Airway epithelial cell (primary cell): ENCODE measurements at places on chromosomes 12 and 14. TPM values are rescaled to one million over a fixed set of nuclear protein-coding genes. Genes with fewer than 3 reads are reported as not detected.

The CD27 gene
- total RNA-seq = not detected in 2 replicates

The KRT71 gene
- not detected in 2 replicates for total RNA-seq

The TPH2 gene
- total RNA-seq = not detected in 2 replicates

The CAPZA3 gene
- not detected in 2 replicates for total RNA-seq

The MARCHF9 gene
- 7.9 and 12.8 TPM in 2 replicates for total RNA-seq

The OR6C2 gene
- total RNA-seq = not detected in 2 replicates

The RTN1 gene
- 0.98 TPM in 1 of 2 replicates, not detected in the other for total RNA-seq

The KSR2 gene
- total RNA-seq = not detected in 2 replicates

The FMNL3 gene
- total RNA-seq = 2.2 and 2.7 TPM in 2 replicates

The ACOT4 gene
- total RNA-seq = 0.42 and 2.0 TPM in 2 replicates

The NPAS3 gene
- total RNA-seq = not detected in 2 replicates

The GDF3 gene
- not detected in 2 replicates for total RNA-seq

The BRAP gene
- 11.1 and 13.3 TPM in 2 replicates for total RNA-seq

The ATL1 gene
- total RNA-seq = 1.6 and 2.7 TPM in 2 replicates

The KRT5 gene
- total RNA-seq = 10,625 and 11,680 TPM in 2 replicates

The CCDC77 gene
- total RNA-seq = 4.9 and 5.1 TPM in 2 replicates

The HOXC5 gene
- not detected in 2 replicates for total RNA-seq

The INHBE gene
- 0.21 TPM in 1 of 2 replicates, not detected in the other for total RNA-seq

The NTN4 gene
- total RNA-seq = 13.1 and 16.9 TPM in 2 replicates

The P2RX2 gene
- total RNA-seq = not detected in 2 replicates

The AMN gene
- 1.1 and 3.8 TPM in 2 replicates for total RNA-seq

The LRP6 gene
- 6.2 and 16.4 TPM in 2 replicates for total RNA-seq

The BATF gene
- total RNA-seq = 2.1 and 7.3 TPM in 2 replicates

The SLC38A6 gene
- 7.2 and 9.9 TPM in 2 replicates for total RNA-seq

The RAP1B gene
- total RNA-seq = 89.4 and 107 TPM in 2 replicates

The NOXRED1 gene
- 0.35 TPM in 1 of 2 replicates, not detected in the other for total RNA-seq

The IFI27L1 gene
- total RNA-seq = 4.6 and 13.4 TPM in 2 replicates

The ITGA7 gene
- 0.05 and 0.28 TPM in 2 replicates for total RNA-seq

The CEBPE gene
- total RNA-seq = not detected in 2 replicates

The FANCM gene
- 4.7 and 5.7 TPM in 2 replicates for total RNA-seq

The MVK gene
- total RNA-seq = 72.3 and 85.9 TPM in 2 replicates

The AHNAK2 gene
- 222 and 339 TPM in 2 replicates for total RNA-seq

The HPD gene
- not detected in 2 replicates for total RNA-seq

The LGMN gene
- 65.1 and 83.8 TPM in 2 replicates for total RNA-seq

The HOXC12 gene
- not detected in 2 replicates for total RNA-seq

The PRPH gene
- not detected in 2 replicates for total RNA-seq

The CLMN gene
- 4.1 and 5.7 TPM in 2 replicates for total RNA-seq

The CCDC197 gene
- total RNA-seq = not detected in 2 replicates

The BHLHE41 gene
- total RNA-seq = 0.33 and 0.35 TPM in 2 replicates

The PPFIA2 gene
- total RNA-seq = not detected in 2 replicates

The SMIM10L1 gene
- total RNA-seq = 4.2 and 5.3 TPM in 2 replicates

The PLEK2 gene
- total RNA-seq = 86.1 and 98.0 TPM in 2 replicates

The KRT80 gene
- total RNA-seq = 6.5 and 7.3 TPM in 2 replicates

The MYBPC1 gene
- not detected in 2 replicates for total RNA-seq

The GALC gene
- 10.9 and 11.2 TPM in 2 replicates for total RNA-seq

The TSFM gene
- 19.8 and 26.4 TPM in 2 replicates for total RNA-seq

The ACOT6 gene
- 0.28 TPM in 1 of 2 replicates, not detected in the other for total RNA-seq

The SMIM41 gene
- total RNA-seq = not detected in 2 replicates

The MIP gene
- not detected in 2 replicates for total RNA-seq

The HOXC10 gene
- not detected in 2 replicates for total RNA-seq

The RAD9B gene
- total RNA-seq = 0.49 TPM in 1 of 2 replicates, not detected in the other

The ZNF10 gene
- 1.4 and 3.3 TPM in 2 replicates for total RNA-seq
